ENCODE measurements at places on chromosomes 11 and 22.

DNA sequence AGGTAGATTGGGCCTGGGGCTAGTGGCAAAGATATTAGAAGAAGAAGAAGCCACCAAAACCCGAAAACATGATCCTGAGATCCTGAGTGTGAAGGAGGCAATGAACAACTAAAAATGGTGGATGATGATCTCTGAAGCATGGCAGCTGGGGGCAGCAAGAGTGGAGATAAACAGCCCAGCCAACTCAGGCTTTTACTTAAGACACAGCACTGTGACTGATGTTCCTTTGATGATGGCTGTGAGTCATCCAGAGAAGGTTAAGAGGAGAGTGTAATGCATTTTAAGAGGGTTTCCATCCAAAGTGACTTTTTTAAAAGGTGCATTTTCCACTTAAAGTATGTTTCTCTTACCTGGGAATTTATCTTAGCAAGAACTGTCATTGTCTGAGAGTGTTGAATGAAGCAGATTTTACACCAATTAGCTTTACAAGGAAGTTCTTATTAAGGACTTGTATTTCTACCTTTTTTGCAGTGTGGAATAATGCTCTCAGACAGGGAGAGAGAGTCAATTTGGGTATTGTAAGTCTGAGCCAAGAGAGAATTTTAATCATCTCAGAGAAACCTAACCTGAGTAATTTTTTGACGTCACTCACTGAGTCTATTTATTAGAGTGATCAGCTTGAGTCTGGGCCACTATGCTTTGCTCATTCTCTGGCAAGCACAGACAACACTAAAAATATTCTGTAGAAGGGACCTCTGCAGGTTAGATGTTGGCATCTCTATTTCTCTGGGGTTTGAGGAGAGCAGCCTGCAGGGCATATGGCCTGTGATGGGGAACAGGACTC is 14.1 kb upstream of the CALCB start:
- no peak for DNase-seq

DNA sequence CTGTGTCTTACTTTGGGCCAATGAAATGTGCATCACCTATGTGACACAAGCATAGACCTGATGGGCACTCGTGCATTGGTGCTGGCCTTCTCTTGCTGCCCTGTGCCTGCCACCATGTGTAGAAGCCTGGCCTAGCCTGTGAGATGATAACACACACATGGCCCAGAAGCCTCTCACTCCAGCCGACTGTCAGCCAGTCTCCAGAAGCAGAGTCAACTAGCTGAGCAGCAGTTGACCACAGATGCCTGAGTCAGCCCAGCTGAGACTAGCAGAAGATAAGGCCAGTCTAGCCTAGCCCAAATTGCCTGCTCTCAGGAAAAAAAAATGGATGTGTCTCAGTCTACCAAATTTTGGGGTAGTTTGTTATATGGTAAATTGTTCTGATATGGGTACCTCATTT is 46.2 kb downstream of the CSNK2A3 start:
- no peak for DNase-seq

- DNase-seq: no peak
Observed at GRCh38 chr22:20571078-20571503, 63.7 kb downstream of the MED15 start.

DNA sequence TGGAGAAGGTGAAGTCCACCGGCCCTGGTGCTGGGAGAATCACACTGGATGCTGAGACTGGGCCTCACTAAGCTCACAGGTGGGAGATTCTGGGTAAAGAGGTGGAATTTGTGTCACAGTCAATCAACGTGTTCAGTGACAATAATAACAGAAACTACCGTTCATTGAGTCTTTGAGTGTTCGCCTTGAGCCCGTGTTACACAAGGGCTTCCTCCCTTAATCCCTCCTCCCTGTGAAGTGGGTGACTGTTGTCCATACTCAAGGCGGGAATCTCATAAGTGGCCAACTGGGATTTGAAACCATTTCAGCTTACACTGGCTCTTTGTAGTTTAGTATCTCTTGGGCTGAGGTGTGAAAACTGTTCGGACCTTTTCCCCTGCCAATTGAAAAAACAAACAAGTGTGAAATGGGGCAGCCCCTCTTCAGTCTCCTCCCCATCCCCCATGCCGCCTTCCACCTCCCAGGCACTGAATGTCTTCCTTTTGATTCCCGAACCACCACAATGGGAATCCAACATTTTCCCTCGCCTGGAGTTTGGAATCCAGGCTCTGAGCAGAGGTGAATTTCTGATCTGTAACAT is 502.4 kb downstream of the MIAT start:
- DNase-seq: no peak

- peak; percentile 32 for DNase-seq
Observed at GRCh38 chr11:96393753-96394348, 4.0 kb downstream of the JRKL start.

DNA sequence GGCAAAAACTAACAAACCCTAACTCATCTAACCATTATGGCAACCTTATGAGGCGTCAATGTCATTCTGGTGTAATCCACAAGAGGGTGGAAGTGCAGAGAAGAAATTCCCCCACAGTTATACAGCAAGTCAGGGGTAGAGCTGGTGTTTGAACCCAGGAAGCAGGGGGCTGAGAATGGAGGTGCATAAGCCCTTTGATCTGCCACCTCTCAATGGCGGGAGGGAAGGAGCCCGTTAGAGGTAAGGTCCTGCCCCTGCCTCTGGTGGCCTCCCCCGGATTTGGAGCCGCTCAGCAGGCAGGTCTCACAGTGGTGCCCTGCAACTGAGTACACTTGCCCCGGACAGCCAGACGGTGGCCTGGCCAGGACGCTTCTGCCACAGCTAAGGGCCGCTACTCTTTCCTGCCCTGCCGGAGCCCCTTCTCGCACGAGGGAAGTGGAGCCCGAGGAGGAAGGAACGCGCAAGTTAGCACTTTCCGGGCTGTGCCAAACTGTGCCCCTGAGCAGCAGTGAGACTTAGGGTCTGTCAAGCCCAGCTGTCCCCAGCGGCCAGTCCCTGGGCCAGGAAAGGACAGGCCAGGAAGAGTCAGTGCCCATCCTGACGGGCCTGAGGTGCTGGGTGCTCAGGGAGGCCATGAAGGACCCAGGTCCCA is 1.1 kb downstream of the FXYD2 start:
- DNase-seq: peak; percentile 36

DNA sequence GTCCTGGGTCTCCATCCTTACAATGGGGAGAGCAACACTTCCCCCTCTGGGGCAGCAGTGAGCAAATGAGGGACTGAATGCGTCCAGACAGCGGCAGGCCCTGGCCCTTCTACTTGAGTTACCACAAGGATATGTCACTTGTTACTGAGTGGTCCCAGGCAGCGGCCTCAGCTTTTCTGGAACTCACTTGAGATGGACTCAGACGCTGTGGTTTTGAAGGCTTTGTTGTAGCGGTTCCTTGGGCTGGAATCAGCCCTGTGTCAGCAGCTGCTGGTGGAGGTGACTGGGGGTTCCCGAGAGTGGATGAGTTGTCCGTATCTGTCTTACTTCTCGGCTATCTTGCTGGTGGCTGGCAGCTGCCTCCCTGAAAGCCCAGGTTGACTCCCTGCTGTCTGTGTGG is 77.0 kb downstream of the MICAL2 start:
- no peak for DNase-seq

DNA sequence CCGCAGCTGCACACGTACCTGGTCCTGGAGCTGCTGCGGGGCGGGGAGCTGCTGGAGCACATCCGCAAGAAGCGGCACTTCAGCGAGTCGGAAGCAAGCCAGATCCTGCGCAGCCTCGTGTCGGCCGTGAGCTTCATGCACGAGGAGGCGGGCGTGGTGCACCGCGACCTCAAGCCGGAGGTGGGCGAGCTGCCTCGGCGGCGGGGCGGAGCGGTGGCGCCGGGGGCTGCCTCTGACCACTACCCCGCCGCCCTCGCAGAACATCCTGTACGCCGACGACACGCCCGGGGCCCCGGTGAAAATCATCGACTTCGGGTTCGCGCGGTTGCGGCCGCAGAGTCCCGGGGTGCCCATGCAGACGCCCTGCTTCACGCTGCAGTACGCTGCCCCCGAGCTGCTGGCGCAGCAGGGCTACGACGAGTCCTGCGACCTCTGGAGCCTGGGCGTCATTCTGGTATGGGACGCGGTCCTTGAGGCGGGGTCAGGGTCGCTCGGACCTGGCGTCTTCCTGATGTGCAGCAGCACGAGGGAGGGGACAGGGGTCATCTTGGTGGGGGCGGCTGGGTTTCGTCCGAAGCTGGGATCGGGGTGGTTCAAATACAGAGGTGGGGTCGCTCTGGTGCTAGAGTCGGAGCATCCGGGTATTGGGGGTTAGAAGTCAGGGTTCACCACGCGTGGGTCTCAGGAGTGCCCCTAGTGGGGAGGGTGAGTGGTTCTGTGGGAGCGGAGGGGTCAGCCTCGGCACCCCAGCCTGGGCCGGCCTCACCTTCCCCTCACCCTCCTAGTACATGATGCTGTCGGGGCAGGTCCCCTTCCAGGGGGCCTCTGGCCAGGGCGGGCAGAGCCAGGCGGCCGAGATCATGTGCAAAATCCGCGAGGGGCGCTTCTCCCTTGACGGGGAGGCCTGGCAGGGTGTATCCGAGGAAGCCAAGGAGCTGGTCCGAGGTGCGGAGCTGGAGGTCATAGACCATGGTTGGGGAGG is 10.8 kb downstream of the RPS6KA4 start:
- DNase-seq: no peak

- DNase-seq: no peak
Observed at GRCh38 chr11:75365711-75366181, 14.3 kb upstream of the ARRB1 start.

DNA sequence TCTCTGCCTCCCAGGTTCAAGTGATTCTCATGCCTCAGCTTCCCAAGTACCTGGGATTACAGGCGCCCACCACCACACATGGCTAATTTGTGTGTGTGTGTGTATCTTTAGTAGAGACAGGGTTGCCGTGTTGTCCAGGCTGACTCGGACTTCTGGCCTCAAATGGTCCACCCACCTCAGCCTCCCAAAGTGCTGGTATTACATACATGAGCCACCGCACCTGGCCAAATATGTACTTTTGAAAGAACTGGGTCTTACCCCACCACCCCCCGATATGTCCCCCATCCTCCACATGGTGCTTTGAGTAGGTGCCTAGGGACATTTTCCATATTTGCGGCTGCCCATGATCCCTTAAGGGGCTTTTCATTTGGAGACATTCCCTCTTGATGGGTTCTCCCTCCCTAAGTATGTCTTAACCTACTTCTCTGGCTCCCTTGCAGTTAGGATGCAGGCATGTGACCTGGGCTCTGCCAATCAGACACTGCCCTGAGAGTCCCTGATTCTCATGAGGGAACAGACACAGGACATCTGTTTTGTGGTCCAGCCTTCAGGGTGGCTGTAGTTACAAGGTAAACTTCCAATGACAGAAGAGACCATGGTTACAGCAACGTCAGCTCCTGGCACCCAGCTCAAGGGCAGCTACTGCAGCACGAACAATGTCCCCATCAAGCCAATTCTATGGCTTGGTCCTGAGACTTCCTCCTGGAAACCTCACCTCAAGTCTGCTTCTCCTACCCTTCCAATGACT is 48.4 kb downstream of the CHST1 start:
- no peak for DNase-seq

Measured in GM10248 (cell line).